T-cell (primary cell): ENCODE measurements at places on chromosomes 2 and 18. TPM values are rescaled to one million over a fixed set of nuclear protein-coding genes. Genes with fewer than 3 reads are reported as not detected.

- no peak for DNase-seq
Observed at GRCh38 chr2:30899516-30900054, 92.3 kb upstream of the CAPN13 start.

RNPEPL1 gene
- 195 TPM for total RNA-seq

INPP5D gene
- total RNA-seq, result 168 TPM

DNA sequence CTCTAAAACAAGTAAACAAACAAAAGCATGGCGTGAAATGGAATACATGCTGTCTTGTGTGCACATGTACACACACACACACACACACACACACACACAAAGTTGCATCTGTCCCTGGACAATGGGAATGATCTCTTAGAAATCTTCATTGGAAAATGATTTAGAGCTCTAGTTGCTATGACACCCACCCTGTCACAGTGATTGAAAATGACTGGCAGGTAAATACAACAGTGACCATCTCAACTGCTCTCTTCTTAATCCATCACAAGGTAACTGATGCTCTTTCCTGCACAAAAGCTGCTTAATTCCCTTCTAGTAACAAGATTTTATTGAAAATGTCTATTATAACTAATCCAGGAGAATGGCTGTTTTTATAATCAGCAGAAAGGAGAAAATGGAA lies 1011.7 kb upstream of the GYPC start:
- no peak for DNase-seq

DNA sequence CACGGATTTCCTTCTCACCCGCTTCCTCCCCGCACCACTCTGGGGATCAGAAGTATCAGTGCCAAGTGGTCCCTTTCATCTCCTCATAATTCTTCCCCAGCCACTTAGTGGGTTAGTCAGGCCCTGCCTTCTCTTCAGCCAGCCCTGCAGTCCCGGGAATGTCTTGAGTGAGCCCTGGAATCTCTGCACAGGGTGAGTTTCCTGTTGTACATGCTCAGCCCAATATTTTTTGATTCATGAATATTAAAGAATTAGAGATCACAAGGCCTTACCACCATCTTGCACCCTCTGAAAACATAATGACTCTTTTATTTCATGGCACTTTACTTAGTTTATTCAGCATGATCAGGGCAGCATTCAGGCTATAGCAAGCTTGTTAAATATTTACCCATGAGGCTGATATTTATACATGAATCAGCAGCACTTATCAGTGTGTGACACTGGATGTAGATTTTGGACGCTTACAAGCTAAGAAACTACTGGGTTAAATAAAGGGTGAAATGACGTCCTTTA lies 159.4 kb upstream of the FOSL2 start:
- DNase-seq, result no peak
